ENCODE measurements at places on chromosomes 3 and 15.

DNA sequence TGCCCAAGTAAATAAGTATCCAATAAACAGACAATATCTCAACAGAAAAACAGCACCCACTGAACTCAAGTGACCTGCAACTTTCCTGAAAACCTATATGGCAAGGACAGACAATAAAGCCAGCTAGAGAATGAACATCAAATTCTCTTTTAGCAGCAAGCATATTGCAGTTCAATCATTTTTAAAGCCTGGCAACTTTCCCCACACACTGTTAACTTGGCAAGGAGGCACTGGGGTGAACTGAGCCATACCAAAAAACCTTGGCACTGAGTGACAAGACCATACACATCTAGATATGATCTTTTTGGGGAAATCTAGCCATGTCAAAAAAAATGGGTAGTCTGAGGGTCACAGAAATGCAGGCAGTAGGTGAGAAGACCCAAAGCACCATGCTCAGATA is 174.6 kb downstream of the STT3B start:
- DNase-seq, result no peak

- no peak for DNase-seq
Observed at GRCh38 chr3:169143506-169143905, 520.0 kb downstream of the MECOM start.

- no peak for DNase-seq
Observed at GRCh38 chr3:191350396-191351090, 20.2 kb upstream of the UTS2B start.

GRCh38 chr3:11909726-11910125 is 63.0 kb upstream of the TAMM41 start:
- DNase-seq, result no peak

DNA sequence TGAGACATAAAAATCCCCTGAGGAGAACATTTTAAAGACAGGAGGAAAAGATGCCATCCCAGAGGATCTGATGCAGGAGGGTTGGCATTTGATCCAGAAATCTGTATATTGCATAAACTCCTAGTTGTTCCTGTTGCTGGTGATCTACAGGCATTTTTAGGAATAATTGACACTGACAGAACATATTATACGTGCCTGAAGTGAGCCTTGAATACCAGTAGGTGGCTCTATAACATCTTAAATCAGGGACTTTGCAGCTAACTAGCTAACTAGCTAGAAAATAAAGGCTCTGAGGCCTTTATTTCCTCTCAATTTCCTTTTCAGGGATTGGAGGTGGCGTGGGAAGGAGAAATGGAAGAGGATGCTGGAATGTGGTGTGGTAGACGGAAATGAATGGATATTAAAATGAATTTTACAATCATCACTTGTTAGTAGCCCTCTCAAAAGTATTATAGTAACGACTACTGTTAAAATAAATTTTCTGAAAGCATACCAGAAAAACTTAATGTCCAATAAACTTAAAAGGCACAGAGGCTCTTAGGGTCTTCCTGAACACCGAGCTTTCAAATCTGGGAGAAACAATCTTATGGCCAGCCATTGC is 73.8 kb upstream of the ZBED2 start:
- DNase-seq, result peak; percentile 83

- no peak for DNase-seq
Observed at GRCh38 chr3:60276615-60277014, 974.6 kb downstream of the FHIT start.

DNA sequence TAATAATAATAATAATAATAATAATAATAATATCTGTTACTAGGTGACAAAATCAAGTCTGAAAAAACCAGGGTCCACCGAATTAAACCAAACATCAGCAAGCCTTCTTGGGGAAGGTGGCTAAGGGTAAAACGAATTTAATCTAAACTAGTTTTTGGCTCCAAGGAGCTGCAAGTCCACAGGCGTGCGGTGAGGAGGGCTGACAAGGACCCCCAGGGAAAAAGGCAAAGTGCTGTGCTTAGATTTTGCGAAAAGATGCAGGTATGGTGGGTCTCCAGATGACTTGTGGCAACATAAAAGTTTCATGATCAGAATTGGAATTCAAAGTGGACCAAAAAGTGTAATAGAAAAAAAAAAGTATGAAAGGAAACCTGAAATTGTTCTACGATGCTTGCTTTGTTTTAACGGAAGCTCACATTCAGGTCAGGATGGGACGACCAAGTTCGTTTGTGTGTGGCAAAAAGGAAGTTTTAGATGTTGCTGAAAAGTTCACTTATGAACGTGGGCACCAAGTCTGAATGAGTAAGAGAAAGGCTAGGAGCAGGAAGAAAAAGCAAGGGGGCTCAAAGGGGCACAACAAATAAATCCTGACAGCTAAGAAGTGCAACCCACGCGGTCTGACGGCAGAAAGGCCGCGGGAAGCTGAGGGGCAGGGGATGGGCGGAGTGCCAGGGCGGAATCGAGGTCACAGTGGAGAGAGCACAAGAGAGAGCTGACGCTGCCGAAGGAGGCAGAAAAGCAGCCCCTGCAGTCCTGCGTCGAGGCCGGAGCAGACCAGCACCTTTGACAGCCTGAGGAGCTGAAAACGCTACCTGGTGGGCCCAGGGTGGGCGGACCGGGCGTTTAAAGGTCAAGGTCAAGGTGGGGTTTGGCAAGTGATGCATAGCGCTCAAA is 1.1 kb downstream of the WDR82 start:
- DNase-seq, result peak; percentile 41
